ENCODE measurements at places on chromosomes 7 and 10.

DNA sequence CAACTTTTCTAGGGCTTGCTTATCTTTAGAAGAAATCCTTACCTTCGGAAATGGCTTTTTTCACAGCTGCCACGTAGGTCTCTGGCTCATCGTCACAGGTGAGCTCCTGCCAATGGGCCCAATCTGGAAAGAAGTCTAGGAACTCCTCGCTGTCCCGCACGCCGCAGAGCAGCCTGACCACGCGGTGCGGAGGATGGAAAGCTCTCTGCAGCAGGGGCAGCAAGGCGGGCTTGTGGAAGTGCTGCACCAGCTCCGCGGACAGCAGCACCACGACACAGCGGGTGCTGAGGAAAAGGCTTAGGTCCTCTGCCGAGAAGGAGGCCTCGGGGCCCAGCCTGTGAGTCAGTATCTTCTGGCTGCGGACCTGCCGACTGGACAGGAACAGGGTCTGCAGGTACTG, 10.8 kb downstream of the PIK3AP1 start:
- no peak for DNase-seq

GRCh38 chr10:17380016-17380415, 74.4 kb downstream of the ST8SIA6 start:
- DNase-seq: no peak

DNA sequence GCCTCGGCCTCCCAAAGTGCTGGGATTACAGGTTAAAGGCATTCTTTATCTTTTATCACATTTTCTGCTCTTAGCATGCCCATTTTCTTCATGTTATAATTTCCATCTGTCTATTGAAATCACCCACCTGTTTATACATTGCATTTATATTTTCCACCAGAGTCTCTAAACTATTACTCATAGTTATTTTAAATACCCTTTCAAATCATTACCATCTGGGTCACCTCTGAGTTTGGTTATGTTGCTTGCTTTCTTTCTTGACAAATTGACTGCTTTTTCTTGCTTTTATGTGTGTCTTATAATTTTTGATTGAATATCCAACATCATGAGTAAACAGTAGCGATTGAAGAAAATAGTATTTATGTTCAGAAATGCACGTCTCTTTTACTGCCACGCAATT, 71.4 kb downstream of the TMEM270 start:
- no peak for DNase-seq

GRCh38 chr7:55423891-55424290, 58.8 kb downstream of the LANCL2 start:
- DNase-seq: no peak

- DNase-seq: no peak
Measured at GRCh38 chr7:31466036-31466435, 47.9 kb upstream of the ITPRID1 start.

DNA sequence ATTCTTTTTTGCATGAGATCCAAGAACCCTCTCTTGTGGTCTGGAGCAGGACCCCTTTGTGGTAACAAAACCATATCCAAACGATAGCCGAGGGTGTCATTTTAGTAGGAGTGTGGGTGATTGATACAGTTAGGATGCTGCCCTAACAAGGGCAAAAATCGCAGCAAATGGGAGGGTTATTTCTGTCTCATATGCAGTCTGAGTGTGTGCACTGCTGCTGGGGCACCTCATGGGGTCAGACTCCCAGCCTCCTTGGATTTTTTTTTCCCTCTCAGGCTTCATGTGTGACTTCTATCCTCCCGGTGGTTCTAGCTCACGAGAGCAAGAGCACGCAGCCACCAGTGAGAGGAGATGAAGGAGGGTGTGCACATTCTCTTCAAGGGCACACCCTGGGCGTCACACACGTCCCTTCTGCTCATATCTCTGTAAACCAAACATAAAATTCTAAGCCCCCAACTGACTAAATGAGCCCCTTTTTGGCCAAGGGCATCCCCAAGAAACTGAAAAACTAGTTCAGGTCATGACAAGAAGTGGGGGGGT, 28.6 kb upstream of the IL15RA start:
- DNase-seq: no peak

- no peak for DNase-seq
Measured at GRCh38 chr10:13067431-13067830, 32.5 kb upstream of the OPTN start.
